RPMI7951 (cell line): ENCODE measurements at places on chromosomes 7 and 10. TPM values are rescaled to one million over a fixed set of nuclear protein-coding genes. Genes with fewer than 3 reads are reported as not detected.

The PRKCQ gene
- total RNA-seq: not detected in 2 replicates

The NPM3 gene
- total RNA-seq: 32.3 and 69.6 TPM in 2 replicates

The SPDYE8 gene
- total RNA-seq: not detected in 2 replicates

The AQP1 gene
- 68.7 and 70.4 TPM in 2 replicates for total RNA-seq

The PRXL2A gene
- total RNA-seq: 13.2 and 13.6 TPM in 2 replicates

The ELAPOR2 gene
- 0.10 and 0.12 TPM in 2 replicates for total RNA-seq

The CALML5 gene
- not detected in 2 replicates for total RNA-seq

The TMEM273 gene
- not detected in 2 replicates for total RNA-seq

The CROT gene
- 13.9 and 21.6 TPM in 2 replicates for total RNA-seq

The HPSE2 gene
- total RNA-seq: 0.59 TPM in 1 of 2 replicates, not detected in the other

The FAM25A gene
- total RNA-seq: not detected in 2 replicates

The SGCE gene
- 164 and 170 TPM in 2 replicates for total RNA-seq

The SLC13A1 gene
- total RNA-seq: not detected in 2 replicates

The PNLIPRP1 gene
- total RNA-seq: not detected in 2 replicates

The PDE1C gene
- total RNA-seq: 17.5 and 19.1 TPM in 2 replicates

The RAMP3 gene
- 0.78 and 0.84 TPM in 2 replicates for total RNA-seq

The ABCB4 gene
- total RNA-seq: 0.60 and 0.68 TPM in 2 replicates

The EIF5AL1 gene
- 0.12 and 0.29 TPM in 2 replicates for total RNA-seq
